H4 (cell line): ENCODE measurements at places on chromosomes 12 and 14.

- no peak for DNase-seq
Observed at GRCh38 chr12:115481141-115481540, 796.4 kb downstream of the MED13L start.

GRCh38 chr14:104560586-104560945, 19.0 kb upstream of the C14orf180 start:
- DNase-seq, result no peak

DNA sequence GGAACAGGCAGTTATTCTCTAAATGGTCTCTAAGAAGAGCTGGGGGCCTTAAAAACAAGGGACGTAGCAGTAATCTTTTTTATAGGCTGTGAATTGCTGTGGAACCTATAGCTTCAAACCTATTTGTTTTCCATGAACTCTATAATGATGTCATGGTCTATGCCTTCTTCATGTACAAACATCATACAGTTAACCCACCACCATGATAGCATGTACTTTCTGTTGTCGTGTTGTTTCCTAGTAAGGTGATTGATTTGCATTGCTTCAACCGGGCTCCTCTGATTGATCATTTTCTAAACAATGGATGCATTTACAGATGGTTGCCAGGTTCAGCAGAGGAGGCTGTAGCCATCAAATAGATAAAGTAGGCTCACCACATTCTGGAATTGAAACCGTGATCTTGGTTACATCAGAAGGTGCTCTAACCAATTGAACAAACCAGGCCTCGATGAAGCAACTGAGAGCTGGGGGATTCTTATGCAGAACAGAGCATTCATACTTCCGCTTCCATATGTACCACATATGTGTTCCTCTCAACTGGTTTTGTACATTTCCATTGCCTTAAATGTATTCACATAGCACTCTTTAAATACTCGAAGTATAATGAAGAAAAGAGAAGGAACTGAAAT, 25.6 kb upstream of the PCNX1 start:
- no peak for DNase-seq

GRCh38 chr12:121175383-121176119, 34.4 kb upstream of the P2RX4 start:
- no peak for DNase-seq

DNA sequence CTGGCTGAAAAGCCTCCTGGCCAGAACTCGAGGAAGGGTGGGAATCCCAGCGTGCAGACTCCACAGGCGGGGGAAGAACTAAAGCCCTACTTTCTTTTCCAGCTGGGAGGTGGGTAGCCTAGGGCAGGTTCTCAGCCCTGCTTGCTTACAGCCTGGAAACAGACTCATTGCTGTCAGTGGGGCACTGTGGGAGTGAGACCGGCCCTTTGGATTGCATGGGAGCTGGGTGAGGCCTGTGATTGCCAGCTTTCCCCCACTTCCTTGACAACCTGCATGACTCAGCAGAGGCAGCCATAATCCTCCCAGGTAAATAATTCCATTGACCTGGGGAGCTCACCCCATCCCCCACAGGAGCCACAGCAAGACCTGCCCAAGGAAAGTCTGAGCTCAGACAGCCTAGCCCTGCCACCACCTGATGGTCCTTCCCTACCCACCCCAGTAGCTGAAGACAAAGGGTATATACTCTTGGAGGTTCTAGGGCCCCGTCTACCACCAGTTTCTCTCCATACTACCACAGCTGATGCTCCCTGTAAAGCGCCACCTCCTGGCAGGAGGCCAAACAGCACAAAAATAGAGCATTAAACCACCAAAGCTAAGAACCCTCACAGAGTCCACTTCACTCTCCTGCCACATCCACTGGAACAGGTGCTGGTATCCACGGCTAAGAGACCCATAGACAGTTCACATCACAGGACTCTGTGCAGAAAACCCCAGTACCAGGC, 294.1 kb downstream of the SEC23A start:
- DNase-seq, result no peak

GRCh38 chr12:117044790-117045159, 54.4 kb downstream of the TESC start:
- no peak for DNase-seq

DNA sequence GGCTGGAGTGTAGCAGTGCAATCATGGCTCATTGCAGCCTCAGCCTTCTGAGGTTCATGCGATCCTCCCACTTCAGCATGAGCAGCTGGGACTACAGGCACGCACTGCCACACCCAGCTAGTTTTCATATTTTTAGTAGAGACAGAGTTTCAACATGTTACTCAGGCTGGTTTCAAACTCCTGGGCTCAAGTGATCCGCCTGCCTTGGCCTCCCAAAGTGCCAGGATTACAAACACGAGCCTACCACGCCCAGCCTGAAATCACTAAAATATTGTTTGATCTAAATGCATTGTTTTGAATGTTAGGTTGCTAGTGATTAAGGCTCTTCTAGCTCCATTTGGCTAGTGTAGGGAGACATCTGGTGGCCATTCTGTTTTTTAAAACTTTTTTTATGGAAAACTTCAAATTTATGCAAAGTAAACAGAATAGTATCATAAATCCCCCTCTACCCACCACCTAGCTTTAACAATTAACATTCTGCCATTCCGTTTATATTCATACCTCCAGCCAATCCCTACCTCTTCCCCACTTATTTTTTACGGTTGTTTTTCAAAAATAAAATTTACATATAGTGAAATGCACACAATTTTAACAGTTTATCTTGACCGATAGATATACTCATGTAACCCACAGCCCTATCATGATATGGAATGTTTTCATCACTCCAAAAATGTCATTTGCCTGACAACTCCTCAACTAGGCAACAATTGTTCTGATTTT, 37.8 kb downstream of the MYO1H start:
- DNase-seq, result peak; percentile 29

DNA sequence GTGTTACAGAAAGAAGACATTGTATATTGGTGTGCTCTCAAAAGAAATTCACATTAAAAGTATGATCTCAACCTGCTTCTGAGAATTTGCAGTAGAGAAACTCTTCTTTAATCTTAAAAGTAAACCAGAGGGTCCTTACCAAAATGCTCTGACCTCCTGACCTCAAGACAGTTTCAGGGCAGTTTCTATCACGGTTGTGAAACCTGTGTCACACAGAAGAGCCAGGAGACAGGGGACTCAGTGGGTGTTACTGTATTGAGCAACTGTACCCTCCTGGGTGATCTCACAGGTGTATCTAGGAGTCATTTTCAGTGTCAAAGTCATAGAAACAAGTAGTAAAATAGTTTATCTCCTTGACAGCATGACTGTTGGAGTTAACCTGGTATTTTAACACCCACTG, 178.0 kb downstream of the GRIP1 start:
- DNase-seq, result no peak

DNA sequence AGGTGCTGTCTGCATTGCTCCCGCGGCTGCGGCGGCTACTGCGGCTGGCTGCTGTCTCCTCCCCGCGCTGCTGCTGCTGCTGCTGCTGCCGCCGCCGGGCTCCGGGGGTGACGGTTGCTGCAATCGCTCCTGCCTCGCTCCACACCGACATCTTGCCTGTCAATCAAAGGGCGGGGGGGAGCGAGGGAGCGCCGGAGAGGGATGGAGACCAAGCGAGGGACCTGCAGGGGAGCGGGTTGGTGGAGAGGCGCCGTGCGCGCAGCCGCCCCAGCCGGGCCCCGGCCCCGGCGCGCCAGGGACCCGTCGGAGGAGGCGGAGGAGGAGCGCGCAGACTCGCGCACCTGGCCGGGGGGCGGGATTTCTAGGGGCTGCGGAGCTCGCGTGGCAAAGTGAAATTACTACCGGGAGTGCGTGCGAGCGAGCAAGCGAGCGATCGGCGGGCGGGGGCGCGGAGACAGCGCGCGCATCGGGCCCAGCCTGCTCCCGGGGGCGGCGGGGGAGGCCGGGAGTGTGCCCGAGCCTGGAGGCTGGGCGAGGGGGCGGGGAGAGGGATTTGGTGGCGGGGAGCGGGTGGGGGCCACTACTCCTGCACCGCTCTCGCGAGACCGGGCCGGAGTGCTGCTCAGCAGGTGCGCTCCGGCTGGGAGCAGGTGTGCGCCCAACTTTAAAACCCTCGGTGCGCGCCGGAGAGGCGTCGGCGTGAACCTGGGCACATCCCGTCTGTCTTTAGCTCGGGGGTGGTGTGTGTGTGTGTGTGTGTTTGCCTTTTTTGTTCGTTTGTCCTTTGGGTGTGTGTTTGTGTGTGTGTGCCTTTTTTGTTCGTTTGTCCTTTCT, at the start of gene KSR2:
Gene KSR2 (minus strand): TSS at position 165 of the 834 bp plus-strand sequence. CDS start 735 bp downstream, outside the sequence.
- peak; percentile 25 for DNase-seq

GRCh38 chr14:33163600-33163999, 224.9 kb downstream of the NPAS3 start:
- no peak for DNase-seq

- no peak for DNase-seq
Observed at GRCh38 chr14:56810836-56811592, 735 bp upstream of the OTX2 start.

DNA sequence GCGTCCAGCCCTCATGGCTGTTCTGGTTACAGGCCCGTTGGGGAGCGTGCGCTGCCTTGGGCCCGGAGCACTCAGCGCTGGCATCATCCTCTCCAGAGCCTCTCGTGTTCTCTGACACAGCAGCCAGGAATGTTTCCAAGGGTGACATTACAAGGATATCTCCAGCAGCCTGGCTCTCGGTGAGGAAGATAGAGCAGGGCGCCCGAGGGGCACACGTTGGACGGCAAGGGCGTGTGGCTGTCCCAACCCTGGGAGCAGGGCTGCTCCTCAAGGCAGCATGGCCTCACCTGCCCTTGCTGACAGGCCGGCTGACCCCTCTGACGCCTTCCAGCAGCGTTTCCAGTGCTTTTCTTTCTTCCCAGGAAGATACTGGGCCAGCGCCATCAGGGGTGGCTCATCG, 14.4 kb downstream of the LRCOL1 start:
- peak; percentile 36 for DNase-seq
